Stimulated activated CD4-positive, alpha-beta T cell treated with anti-CD3 and anti-CD28 coated beads, TNF-alpha, amount 100 ng/mL, for 1 hour (primary cell): ENCODE measurements at places on chromosomes 1 and 21.

GRCh38 chr1:113835686-113836290 is 23.5 kb upstream of the RSBN1 start:
- DNase-seq, result no peak

DNA sequence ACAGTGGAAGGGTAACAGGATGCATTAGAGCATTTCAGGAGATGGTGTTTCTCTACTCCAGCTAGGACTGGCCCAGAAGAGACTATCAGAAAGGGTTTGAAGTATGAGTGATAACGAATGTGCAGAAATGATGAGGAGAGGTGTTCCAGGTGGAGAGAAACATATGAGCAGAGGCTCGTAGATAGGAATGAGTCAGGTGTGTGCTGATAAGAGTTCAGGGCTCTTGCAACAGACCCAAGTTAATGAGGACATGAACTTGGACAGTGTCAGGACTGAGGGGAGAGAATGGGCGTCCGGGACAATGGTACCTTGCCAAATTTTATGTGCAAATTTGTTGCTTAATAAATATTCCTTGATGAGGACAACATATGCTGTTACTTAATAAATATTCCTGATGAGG is 183.9 kb upstream of the NFIA start:
- DNase-seq, result no peak

DNA sequence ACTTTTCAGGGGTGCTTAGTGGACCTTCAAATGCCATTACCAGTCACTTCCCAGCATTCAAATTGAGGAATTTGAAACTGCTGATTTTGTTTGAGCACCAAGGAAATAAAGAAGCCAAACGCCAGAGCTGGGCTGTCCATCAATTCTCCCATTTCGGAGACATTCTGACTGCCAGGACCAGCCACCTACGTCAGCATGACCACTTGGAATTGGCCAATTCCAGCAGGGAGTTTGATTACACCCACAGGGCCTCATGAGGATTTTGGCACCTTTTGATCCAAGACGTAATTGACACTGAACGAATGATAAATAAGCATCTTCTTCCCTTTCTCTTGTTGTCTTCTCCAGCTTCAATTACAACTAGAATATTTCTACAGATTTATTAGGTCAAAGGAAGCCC is 40.2 kb downstream of the GREM2 start:
- no peak for DNase-seq

GRCh38 chr1:100050139-100050538 is 80.3 kb downstream of the SLC35A3 start:
- DNase-seq, result no peak

DNA sequence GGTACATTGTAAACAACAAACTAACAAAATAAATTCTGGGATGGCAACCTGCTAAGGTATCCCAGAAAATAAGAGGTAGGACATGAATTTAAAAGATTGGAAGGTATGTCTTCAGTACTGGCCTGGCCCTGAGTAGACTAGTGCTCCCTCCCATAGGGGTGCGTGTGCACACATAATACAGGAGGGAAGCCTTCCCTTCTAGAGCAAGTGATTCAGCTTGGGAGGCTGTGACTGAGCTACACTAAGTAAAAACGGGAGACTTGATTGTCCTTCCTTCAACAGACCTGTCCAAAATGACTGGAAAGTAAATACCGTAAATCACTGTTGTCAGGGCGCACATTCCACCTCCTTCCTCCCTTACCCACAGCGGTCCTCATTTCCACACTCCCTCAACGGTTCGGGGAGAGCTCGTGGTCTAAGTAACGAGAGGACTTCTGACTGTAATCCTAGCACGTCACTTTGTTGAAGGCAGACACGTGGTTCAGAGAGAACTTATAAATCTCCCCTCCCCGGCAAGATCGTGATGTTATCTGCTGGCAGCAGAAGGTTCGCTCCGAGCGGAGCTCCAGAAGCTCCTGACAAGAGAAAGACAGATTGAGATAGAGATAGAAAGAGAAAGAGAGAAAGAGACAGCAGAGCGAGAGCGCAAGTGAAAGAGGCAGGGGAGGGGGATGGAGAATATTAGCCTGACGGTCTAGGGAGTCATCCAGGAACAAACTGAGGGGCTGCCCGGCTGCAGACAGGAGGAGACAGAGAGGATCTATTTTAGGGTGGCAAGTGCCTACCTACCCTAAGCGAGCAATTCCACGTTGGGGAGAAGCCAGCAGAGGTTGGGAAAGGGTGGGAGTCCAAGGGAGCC is at the start of gene TGFB2:
Gene TGFB2 (plus strand): TSS at position 523 of the 859 bp plus-strand sequence. CDS start 1,366 bp downstream, outside the sequence.
- no peak for DNase-seq
